Upper lobe of left lung (tissue), 6 donors: ENCODE measurements at places on chromosomes 5 and 9. TPM values are rescaled to one million over a fixed set of nuclear protein-coding genes. Genes with fewer than 3 reads are reported as not detected.

- no peak for DNase-seq
Observed at GRCh38 chr5:87359106-87359505, 53.6 kb downstream of the CCNH start.

GRCh38 chr9:1941989-1942388, 73.2 kb upstream of the SMARCA2 start:
- no peak for DNase-seq

DNA sequence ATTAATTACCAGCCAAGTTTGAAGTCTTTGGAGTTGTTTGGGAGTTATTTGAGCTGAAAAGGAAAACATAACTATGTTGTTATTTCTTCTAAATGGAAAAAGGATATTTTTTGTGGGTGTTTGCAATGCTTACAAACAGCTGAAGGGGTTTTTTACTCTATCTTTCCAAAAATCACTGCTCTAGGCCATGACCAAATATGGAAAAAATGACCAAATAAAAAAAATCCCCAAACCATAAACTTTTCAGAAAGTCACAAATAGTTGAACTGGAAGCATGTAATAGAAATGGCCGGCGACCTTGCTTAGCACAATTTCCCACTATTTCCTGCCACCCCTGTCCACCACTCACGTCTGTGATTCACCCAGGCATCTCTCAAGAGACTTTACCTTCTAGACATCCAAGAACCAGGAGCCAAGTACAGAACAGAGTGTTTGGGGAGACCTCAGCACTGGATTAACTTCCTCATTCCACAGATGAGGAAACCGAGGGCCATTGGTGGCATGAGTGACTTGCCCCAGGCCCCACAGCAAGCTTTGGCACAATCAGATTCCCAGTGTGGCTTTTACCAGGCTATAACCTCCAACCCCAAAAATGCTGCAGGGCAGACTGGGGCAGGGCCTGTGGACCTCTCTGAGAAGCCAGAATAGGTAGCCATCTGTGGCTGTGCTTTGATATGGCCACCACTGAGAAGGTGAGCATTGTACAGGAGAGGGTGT, 84.5 kb downstream of the NRG2 start:
- DNase-seq = no peak

DNA sequence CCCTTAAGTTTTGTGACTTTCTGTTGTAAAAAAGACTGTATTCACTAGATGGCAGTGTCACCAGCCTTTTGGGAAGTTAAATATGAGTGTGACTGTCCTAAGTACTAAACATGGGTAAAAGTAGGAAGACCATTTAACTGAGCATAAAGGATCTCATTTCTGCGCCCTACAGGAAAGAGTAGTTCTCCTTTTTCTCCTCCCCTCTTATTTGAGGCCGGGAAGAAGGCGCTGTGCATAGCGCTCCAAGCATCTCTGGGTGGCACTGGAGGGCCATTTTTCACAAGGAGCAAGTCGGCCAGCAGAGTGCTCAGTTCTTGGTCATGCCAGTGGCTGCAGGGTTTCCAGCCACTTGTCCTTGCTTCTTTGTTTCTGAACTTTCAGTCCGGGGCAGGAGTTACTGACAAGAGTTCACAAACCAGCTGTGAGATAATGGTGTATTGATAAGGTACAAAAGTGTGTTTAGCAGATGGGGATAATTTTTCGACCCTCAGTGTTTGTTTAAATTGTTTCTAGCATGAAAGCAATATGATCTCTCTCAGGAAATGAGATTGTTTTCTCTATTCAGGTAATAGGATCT, 227.6 kb upstream of the DMRT1 start:
- no peak for DNase-seq

CDH10 gene
- total RNA-seq = 0.49 TPM
